Endothelial cell (in vitro differentiated cells): ENCODE measurements at places on chromosomes 4 and X.

DNA sequence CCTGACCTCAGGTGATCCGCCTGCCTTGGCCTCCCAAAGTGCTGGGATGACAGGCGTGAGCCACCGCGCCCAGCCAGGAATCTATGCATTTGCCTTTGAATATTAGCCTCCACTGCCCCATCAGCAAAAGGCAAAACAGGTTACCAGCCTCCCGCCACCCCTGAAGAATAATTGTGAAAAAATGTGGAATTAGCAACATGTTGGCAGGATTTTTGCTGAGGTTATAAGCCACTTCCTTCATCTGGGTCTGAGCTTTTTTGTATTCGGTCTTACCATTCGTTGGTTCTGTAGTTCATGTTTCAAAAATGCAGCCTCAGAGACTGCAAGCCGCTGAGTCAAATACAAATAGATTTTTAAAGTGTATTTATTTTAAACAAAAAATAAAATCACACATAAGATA, 44.2 kb upstream of the SHOX start:
- DNase-seq, result no peak

DNA sequence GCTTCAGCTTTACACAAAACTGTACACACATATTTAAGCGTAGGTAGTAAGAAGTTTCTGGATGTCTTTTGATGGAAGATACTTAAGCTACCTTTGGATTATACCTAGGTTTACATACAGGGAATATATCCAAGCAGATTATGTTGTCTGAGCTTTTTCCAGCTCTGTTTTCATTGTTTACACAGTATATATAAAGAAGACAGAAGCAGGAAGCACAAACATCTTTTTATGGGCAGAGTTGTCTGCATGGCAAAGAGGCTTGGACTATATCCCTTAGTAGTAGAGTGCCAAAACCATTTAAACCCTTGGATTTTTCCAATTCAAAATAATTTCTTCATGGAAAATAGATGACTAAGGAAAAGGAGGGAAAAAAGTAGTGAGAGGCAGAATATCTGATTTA, 329.4 kb upstream of the AGA start:
- no peak for DNase-seq

DNA sequence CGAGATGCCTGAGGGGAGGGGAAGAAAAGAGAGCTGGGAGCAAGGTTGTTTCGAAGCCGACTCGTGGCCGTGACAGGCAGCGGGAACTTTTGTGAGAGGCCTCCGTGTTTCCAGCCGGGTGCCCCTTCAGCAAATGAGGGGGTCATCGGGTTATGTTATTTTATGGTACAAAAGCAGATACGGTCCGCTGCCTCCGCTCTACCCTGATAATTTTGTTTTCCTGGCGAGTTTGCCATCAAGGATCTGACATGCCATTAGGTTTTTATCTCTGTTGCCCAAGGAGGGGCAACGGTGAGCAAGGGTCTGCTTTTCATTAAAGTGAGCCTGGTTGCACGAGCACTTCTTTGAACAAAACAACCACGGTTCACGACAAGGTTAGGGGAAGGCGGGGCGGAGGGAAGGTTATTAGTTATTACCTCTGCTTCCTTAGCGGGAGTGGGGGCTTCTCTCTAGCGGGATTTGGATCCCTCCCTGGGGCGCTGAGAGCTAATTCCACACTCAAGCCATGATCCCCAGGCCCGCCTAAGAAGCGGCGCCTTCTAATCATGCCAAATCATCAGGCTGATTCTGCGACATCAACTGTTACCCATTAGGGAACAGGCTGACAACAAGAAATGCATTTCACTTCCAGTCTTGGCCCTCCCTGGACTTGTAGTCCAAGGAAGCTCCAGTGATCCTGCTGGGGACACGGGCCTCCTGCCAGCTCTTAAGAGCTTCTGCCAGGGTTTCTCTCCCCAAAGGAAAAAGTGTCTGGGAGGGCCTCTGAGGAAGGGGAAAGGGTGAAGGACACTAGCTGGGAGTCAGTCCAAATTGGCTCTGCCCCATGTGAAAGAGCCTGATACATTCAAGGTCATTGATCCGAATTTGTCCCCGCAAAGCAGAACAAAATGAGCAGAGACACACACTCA, 617.7 kb downstream of the MID1IP1 start:
- DNase-seq, result no peak

DNA sequence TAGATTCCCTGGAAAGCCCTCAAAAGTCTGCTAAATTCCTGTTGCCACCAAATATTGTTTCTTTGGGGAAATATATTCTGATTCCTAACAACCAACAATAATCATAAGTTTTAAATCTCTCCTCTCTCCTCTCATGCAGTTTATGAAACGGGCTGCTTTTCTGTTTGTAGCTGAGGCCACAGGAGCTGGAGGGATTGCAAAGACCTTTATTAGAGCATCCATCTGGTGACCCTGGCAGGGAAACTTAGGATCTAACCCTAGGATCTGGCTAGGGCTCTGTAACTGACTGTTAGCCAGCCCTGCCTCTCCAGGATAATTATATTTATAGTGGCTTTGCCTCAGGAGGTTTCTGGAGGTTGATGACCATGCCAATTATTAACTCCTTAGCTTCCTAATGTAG, 56.9 kb downstream of the SMAD1 start:
- no peak for DNase-seq
